ENCODE measurements at places on chromosomes 3 and 15. TPM values are rescaled to one million over a fixed set of nuclear protein-coding genes. Genes with fewer than 3 reads are reported as not detected.

GRCh38 chr15:74135041-74135565 lies 4.7 kb downstream of the ISLR2 start:
- no peaks in the 10 kb centered on the region for H3K4me1 ChIP-seq
- DNase-seq: no peak
- H3K27me3 ChIP-seq: peaks cover 48% of the 10 kb centered on the region
- H3K36me3 ChIP-seq: no peaks in the 10 kb centered on the region
- no peak overlapping the region for H3K27ac ChIP-seq

DNA sequence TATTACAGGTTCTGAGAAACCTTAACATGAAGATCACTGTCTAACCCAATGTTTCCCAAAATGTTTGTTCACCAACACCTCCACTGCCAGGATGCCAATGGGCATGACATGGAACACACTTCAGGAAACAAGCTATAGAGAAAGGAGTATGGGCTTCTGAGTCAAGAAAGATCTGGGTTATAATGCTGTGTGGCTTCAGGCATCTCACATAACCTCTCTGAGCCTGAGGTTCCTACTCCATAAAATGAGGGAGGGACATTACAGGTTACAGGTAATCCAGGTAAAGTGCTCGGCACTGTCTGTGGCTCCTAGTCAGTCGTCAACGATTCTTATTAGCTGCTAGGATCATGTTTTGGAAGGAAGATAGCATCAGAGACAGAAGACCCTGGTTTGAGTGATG lies 126.4 kb upstream of the SMAD3 start:
- peaks cover 2% of the 10 kb centered on the region for H3K27me3 ChIP-seq
- H3K4me1 ChIP-seq: no peaks in the 10 kb centered on the region
- no peak overlapping the region for H3K27ac ChIP-seq
- H3K4me3 ChIP-seq: no peak overlapping the region

Gene TM4SF1
- 88.4 TPM for polyA plus RNA-seq

- H3K4me3 ChIP-seq: no peak overlapping the region
- DNase-seq: no peak
- no peaks in the 10 kb centered on the region for H3K4me1 ChIP-seq
- H3K27ac ChIP-seq: no peak overlapping the region
Measured at GRCh38 chr15:51374131-51374530, 32.7 kb downstream of the GLDN start.

- peaks cover 7% of the 10 kb centered on the region for H3K4me1 ChIP-seq
- H3K4me3 ChIP-seq: peak overlapping the region; percentile 81
- H3K27me3 ChIP-seq: no peaks in the 10 kb centered on the region
Measured at GRCh38 chr15:64092864-64093626, 593 bp downstream of the CIAO2A start.

DNA sequence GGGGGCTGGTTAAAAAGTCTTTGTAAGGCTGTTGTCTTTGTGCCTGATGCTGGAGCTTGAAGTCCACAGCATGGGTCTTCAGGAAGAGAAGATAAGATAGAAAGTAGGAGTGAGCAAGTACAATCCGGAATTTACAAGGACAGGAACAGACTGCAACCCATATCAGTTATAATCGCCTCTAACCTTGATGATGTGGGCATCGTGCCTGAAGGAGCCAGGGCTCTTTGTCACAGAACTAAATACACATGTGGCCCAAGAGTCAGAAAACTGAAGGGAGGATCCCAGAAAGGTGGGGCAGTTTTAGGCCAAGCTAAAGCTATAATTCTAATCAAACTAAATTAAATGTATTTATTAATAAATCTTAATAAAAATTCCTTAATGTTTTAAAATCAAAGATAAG lies 132.2 kb downstream of the TMCO5A start:
- H3K4me1 ChIP-seq: no peaks in the 10 kb centered on the region
- DNase-seq: no peak
- H3K4me3 ChIP-seq: no peak overlapping the region
- no peaks in the 10 kb centered on the region for H3K36me3 ChIP-seq
- no peaks in the 10 kb centered on the region for H3K27me3 ChIP-seq
- H3K27ac ChIP-seq: no peak overlapping the region

DNA sequence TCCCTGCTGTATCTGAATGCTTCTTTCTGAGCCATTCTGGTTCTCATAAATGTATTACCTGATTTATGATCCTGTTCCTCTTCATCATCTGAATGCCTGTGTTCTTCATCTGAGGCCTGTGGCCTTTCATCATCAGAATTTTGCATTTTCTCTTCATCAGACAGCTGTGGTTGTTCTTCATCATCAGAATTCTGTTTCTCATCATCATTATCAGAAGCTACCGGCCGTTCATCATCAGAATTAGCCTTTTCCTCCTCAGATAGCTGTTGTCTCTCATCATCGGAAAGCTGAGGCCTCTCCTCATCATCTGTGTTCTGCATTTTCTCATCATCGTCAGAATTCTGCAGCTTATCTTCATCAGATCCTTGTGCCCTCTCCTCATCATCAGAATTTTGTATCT lies 5.9 kb downstream of the LEO1 start:
- peaks cover 16% of the 10 kb centered on the region for H3K36me3 ChIP-seq
- H3K27ac ChIP-seq: no peak overlapping the region
- DNase-seq: no peak
- peaks cover 1% of the 10 kb centered on the region for H3K4me1 ChIP-seq
- H3K4me3 ChIP-seq: no peak overlapping the region

DNA sequence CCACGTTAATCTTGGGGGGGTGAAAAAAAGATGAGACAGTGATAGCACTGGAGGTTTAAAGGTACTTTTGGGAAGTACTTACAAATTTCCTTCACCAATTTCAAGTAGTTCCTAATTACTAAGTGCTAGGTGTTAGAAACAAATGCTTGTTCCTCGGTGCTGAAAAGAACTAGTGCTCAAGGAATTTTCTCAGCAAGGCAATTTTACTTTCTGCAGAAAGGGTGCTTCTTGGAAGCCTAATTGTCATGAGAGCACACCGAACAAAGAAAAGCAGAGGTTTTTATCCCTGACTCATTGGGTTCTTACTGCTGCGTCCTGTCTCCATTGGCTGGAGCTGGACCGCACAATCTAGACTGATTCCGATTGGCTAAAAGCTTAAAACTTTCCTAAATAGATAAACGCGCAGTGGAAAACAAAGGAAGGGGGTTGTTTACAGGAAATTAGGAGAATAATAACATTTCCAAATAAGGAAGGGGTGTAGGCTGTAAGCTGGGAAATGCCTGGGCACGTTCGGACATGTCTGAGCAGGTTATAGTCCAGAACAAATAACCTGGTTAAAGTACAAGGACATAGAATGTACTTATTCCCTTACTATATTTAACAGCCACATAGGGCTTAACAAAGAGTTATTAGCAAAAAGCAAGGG lies 49.6 kb downstream of the CHD2 start:
- no peak for DNase-seq
- H3K4me1 ChIP-seq: no peaks in the 10 kb centered on the region
- H3K36me3 ChIP-seq: peaks cover 57% of the 10 kb centered on the region
- H3K27ac ChIP-seq: no peak overlapping the region
- no peaks in the 10 kb centered on the region for H3K27me3 ChIP-seq
- no peak overlapping the region for H3K4me3 ChIP-seq

Gene TRH
- not detected for polyA plus RNA-seq

- H3K27me3 ChIP-seq: no peaks in the 10 kb centered on the region
- no peak overlapping the region for H3K27ac ChIP-seq
- H3K4me1 ChIP-seq: peaks cover 18% of the 10 kb centered on the region
- no peaks in the 10 kb centered on the region for H3K36me3 ChIP-seq
- DNase-seq: no peak
Measured at GRCh38 chr15:101525087-101525669, 35.7 kb upstream of the PCSK6 start.

DNA sequence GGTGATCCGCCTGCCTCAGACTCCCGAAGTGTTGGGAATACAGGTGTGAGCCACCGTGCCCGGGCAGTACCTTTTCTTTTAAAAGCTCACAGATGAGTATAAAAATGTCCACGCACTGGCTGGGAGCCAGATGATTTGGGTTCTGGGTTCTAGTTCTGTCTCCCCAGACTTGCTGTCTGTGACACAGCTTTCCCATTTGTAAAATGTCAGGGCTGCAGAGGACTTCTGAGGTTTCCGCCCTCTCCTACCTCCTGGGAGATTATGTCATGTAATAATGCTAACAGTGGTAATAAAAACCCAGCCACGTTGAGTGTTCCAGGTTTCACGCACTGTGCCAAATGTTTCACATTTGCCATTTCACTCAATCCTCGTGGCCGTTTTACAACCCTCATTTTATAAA lies 1.3 kb upstream of the PPP4R2 start:
- no peaks in the 10 kb centered on the region for H3K36me3 ChIP-seq
- no peaks in the 10 kb centered on the region for H3K27me3 ChIP-seq
- H3K4me1 ChIP-seq: peaks cover 5% of the 10 kb centered on the region
- DNase-seq: peak; percentile 49
- no peak overlapping the region for H3K4me3 ChIP-seq

- H3K36me3 ChIP-seq: no peaks in the 10 kb centered on the region
- no peaks in the 10 kb centered on the region for H3K27me3 ChIP-seq
- no peak overlapping the region for H3K4me3 ChIP-seq
- H3K27ac ChIP-seq: no peak overlapping the region
- H3K4me1 ChIP-seq: no peaks in the 10 kb centered on the region
Measured at GRCh38 chr3:16090024-16090423, 84.5 kb upstream of the GALNT15 start.

DNA sequence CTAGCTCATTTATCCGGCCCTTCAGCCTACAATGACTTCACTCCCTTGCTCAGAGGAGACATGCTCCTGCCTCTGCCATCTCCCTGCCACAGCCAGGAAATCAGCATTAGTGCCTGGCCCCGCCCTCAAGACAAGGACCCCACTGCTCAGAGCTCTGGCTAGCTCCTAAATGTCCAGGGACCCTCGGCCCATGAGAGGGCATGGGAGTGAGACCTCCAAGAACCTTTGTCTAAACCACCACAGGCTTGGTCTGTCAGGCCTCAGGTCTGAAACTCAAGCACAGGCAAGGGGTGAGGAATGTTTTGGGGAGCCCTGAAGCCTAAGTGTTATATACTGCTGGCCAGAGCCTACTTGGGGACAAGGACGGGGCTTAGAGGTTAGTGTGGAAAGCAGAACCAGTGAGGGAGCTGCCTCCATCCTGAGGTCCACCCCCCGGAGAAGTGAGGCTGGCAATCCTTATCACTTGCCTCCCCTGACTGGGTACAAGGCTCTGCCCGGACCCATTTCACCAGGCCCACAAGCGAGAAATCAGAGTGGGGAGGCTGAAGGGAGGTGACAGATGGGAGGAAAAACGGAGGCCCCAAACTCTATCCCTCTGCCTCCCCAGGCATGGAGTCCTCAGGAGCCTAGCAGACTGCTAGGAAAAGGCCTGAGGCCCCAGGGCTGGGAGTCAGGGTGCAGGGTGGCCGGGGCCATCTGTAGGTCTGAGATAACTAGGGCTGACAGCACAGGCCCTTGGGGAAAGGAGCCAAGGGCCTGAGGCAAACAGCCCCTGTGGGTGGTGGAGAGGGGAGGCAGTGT lies 18.8 kb downstream of the SHF start:
- no peaks in the 10 kb centered on the region for H3K27me3 ChIP-seq
- no peak for DNase-seq
- no peaks in the 10 kb centered on the region for H3K4me1 ChIP-seq

DNA sequence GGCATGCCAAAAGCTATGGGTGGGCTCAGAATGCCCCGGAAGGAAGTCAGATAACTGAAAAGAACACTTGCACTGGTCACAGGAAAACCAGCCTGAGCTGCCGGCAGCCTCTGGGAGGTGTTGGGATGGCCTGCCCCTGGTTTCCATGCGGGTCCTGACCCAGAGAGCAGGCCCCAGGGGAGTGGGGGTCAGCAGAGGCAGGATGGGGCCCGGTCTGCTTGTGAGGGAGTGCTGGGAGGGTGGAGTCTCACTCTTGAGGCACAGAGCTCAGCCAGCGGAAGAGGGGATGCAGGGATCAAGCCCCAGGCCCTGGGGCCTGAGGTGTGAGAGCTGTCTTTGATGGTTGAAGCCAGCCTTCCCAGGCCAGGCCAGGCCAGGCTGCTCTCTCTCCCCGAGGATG lies 2.4 kb upstream of the RPUSD3 start:
- DNase-seq: no peak
- H3K4me3 ChIP-seq: no peak overlapping the region
